Eye (tissue), 1 donor: ENCODE measurements at places on chromosomes 2 and 18.

GRCh38 chr2:32357318-32358110 lies 691 bp downstream of the BIRC6 start:
- DNase-seq: no peak

DNA sequence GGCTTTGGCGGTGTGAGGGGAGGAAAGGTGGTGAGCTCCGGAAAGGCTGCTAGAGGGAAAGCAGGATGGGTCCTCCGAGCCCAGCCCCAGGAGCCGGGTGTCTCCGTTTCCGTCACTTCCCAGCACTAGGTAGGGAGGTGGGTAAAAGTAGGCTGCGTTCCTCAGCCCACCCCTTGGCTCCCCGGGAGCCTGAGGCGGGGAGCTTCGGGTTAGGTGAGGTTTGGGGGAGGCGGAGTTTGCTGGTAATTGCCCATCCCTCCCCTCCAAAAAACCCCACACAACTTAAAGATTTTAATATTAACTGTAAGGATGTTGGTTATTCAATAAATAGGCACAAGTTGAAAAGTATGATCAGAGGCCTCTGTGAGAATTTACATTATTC lies 552 bp upstream of the ATF2 start:
- no peak for DNase-seq

GRCh38 chr18:57209713-57210106 lies 62.8 kb downstream of the BOD1L2 start:
- DNase-seq: no peak

GRCh38 chr2:142897807-142898206 lies 20.3 kb downstream of the KYNU start:
- no peak for DNase-seq

DNA sequence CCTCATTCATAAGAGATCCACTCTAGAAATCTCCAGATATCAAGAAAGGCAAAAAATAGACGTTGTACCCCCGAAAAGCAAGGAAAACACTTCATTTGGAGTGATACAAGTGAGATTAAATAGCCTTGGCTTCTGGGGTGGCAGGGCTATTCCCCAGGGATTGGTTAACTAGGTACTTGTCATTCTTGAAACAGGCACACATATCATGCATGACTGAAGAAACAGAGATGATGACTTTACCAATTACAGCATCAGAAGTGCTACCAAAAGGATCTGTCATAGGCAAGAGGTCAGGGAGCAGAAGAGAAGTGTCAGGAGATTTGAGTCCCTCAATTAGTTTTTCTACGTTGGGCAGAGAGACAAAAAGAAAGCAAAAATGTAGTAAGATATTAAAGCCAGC lies 45.2 kb upstream of the NFU1 start:
- peak; percentile 85 for DNase-seq

- DNase-seq: peak; percentile 37
These were observed 137.1 kb downstream of the LTBP1 start for GRCh38 chr2:33083699-33084387.

- no peak for DNase-seq
These were observed 55.6 kb upstream of the FZD5 start for GRCh38 chr2:207825045-207825954.

DNA sequence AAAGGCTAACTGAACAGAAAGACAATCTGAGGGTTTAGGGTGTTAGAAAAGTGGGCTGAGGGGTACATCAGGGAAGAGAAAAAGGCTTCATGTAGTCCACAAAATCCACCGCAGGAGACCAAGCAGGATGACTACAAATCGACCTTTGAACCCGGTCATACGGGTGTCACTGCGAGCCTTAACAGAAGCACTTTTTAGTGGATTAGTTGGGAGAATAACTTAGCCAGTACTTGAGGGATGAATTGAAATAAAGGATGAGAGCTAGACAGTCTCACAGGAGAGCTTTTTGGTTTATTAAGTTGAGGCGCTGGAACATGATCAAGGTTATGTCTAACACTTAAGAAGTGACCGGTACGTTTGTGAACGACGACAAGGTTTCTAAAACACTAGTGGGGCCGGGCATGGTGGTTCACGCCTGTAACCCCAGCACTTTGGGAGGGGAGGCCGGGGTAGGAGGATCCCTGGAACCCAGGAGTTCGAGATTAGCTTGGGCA lies 217.7 kb downstream of the MCFD2 start:
- no peak for DNase-seq

GRCh38 chr2:28592481-28592880 lies 96.6 kb downstream of the PLB1 start:
- no peak for DNase-seq

GRCh38 chr2:163135256-163135655 lies 296.7 kb upstream of the KCNH7 start:
- DNase-seq: no peak

DNA sequence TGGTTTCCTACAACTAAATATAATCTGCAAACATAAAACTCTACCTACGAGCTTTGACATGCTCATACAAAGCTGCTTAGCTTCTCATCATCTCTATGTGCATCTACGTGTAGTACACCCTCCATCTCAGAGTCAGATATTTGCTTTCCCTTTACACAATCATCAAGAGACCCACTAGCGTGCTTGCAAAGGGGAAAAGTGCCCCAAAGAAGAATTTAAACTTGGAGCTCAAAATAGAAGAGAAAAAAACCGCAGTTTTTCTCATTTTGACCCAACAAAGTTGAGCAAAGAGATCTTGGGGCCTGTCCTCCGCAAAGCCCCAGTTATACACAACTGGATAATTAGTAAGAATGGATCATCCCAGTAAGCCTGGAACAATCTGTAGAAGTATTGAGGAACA lies 104.1 kb downstream of the PAX3 start:
- no peak for DNase-seq

DNA sequence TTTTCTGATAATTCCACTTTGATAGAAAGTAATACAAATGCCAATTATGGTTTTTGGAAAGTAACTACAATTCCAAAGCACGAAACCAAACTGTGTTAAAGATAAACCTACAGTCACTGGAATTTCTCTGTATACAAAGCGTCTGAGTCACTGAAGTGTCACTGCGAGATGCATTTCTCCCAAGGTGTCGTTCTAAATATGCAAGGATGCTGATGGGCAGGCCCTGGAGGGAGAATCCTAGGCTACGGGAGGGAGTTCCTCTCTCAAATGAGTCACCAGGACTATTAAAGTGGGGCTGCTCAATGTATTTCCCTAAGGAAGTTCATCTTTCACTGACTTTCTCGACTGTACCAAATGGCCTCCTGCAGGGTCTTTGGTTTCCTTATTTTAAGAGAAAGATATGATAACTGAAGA lies 163.8 kb upstream of the STK17B start:
- DNase-seq: no peak

- DNase-seq: no peak
These were observed 169.8 kb downstream of the MREG start for GRCh38 chr2:215843579-215843978.

- DNase-seq: peak; percentile 91
These were observed 1.5 kb downstream of the RND3 start for GRCh38 chr2:150485871-150486538.

DNA sequence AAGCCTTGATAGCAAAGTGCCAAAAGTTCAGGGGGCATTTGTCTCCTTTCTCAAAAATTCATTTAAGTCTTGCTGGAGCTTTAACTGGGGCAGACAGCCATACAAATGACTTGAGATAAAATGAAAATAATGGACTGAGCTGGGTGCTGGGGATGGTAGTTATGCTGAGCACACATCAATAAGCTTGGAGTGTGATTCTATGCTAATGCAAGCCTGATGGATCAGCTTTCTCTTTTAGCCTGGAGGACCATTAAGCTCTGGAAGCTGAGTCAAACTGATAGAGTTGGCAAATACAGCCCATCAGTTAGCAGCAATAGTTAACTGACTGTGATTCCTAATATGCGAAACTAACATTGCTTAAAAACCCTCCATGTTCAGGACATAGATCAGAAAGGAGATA lies 98.0 kb downstream of the CAMKMT start:
- peak; percentile 23 for DNase-seq

DNA sequence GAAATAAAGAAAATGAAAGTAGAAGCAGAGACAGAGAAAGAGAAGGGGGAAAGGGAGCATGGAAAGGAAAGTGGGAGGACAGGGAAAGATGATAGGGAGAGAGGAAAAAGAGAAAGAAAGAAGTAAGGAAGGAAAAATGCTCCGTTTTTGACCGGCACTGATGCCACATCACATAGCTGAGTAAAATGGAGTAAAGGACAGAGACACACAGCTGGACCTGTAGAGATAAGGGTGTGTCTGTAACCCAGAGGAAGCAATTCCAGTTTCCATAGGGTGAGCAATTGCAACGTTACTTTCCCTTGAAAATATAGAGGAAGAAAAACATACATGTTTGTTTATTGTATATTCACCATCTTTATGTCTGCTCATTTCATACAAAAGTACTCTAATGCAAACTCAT lies 1866.9 kb upstream of the PIK3C3 start:
- no peak for DNase-seq

- DNase-seq: no peak
These were observed 317.2 kb downstream of the TSN start for GRCh38 chr2:122072666-122073065.

DNA sequence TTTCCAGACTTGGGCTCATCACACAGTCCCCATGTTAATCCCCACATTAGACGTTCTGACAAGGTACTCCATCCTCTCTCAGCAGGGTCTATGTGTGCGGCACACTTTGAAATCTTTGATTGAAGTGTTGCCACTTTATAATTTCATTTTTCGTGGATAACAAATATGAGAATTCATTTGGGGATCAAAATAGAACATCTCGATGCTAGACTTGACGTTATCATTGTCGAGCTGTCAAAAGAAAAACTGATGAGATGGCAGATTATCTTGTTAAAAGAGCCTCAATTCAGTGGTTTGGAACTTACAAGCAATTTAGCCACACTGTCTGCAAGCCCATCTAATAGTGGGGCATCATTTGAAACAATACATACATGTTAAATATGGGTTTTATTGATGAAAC lies 91.2 kb upstream of the SULT1C3 start:
- no peak for DNase-seq

GRCh38 chr18:50240080-50240563 lies 26.2 kb downstream of the CFAP53 start:
- no peak for DNase-seq

DNA sequence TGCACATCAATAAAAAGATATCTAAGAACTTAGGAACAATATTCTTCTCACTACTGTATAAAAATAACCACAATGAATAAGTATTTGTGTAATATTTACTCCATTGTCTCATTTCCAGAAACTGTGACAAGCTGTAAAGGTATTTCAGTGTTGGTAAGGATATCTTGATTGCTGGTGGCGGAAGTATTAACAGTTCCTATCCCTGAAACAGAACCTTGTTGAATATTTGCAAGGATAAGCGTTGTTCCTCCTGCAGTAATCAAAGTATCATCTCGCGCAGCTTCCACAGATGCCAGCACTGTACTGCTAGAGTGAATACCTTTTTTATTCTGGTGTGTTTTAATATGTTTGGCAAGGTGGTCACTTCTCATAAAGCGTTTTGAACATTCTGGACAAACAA lies 55.3 kb downstream of the SP3 start:
- no peak for DNase-seq

DNA sequence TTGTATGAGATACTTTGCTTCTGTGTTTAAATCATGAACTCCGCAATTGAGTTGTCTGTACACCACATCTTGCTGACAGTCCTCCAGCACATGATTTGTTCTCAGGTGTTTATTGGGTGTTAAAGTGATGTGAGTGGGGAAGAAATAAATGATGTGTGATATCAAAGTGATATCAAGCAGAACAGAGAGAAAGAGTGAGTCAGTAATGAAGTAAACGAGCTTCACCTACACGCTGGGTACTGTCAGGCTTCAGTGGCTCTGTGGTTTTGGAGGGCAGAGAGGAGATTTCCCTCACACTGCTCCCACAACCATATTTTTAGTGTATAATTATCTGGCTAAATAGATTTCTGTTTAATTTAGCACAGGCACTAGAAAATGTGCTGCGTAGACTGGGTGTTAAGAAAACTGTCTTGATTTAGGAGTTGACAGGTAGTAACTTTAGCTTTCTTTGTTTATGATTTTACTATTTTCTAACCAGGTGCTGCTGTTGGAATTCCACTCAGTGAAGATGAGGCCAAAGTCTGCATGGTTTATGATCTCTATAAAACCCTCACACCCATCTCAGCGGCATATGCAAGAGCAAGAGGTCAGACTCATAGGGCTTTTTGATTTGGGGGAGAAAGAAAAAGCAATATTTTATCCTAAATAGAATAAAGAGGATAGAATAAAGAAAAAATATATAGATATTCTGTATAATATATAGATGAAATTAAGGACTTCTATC lies 21.2 kb downstream of the ATIC start:
- DNase-seq: no peak

GRCh38 chr2:198162276-198162675 lies 357.9 kb downstream of the PLCL1 start:
- DNase-seq: no peak

GRCh38 chr2:183592271-183592670 lies 468.0 kb downstream of the NUP35 start:
- no peak for DNase-seq

GRCh38 chr2:109439986-109440385 lies 173.8 kb downstream of the SEPTIN10 start:
- DNase-seq: no peak

DNA sequence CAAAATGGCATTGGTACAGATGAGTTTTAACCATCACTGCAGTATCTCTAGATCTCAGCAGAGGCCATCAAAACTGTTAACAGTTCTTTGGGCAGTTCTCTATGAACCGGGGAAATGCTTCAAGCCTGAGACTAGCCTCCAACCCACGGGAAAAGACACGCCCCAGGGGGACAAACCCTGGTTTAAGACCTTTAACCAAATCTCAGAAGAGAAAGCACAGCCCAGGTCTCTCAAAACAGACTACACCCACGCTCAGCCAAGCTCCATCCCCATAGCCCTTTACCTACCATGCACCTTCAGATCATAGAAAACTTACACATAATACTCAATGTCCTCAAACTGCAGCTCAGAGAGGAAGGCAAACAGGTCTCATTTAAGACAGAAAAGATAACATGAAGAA lies 78.3 kb downstream of the TMEM163 start:
- no peak for DNase-seq

GRCh38 chr2:69805887-69806286 lies 23.6 kb upstream of the GMCL1 start:
- no peak for DNase-seq

DNA sequence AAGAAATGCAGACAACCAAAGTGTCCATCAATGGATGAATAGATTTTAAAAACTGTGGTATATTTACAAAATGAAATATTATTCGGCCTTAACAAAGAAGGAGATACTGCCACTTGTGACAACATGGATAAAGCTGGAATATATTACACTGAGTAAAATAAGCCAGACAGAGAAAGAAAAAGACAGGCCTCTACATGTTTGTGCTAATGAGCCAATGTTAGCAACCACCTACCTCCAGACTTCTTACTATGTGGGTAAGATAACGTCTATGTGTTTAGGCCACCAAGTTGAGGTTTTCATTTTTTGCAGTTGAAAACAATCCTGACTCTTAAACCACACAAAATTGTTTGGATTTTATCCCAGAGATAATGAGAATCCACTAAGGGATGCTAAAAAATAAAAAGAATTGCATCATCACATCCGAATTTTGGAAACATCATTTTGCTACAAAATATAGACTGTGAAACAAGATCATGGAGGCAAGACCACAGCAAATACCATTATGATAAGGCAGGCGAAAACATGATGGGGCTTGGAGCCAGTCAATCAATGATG lies 47.0 kb downstream of the EVA1A start:
- no peak for DNase-seq
